SW480 (cell line): ENCODE measurements at places on chromosomes 11 and 22.

DNA sequence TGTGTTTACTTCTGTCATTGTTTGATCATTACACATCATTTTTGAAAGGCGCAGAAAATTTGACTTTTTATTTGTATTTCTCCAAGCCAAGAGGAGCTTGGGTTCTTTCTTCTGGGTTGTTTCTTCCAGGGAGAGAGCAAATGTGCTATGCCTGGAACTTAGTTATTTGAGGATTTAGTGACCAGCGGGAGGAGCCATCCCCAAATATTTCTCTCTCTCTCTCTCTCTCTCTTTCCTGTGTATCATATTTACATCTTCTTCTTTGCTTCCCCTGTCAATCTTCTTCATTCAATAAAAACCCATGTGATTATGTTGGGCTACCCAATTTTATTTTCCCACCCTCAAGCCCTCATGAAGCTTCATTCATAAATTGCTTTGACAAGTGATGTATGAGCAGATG, 534.5 kb downstream of the LRRC4C start:
- no peak for DNase-seq

DNA sequence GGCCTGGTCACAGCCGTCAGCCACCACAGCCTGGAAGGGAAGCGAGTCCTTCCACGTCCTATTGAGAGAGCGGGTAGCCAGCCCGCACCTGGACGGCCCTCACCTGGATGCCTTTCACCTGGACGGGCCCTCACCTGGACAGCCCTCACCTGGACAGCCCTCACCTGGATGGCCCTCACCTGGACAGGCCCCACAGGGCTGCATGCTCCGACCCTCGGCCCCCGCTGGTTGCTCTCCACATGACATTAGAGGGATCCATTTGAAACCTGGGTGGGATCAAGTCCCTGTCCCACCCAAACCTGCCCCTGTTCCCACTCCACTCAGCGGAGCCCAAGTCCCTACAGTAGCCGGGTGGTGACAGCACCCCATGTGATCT, 3.7 kb downstream of the C1QTNF6 start:
- DNase-seq, result no peak

DNA sequence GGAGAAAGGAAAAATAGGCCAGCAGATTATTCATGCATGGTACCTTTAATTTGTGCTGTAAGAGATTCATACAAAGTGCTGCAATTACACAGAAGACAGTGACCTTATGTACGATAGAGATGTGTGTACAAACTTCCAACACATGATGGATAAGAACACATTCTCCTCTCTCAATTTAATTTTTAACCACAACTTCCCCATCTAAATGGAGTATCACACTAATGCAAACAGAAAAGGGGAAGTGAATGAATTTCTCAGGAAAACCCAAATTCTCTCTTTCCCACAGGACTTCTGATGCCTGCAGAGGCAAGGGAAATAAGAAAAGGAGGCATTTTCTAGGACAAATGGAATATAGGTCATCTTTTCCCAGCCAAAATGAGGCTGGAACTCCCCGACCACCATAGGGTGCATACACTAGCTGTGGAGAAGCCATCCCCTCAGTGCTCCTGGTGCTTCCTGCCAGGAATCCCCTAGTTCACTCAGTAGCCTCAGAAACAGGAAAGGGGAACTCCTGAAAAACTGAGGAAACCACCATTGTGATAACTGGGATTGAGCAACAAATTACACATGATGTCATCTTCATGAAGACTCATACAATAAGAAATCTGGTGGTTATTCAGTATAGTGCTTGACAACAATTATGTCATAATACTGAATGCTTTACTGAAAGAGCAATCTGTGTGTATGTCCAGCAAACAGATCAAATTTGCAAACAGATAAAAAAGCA, 22.4 kb downstream of the MMP10 start:
- DNase-seq, result no peak

GRCh38 chr11:47278058-47278457, 8.1 kb downstream of the MADD start:
- no peak for DNase-seq

DNA sequence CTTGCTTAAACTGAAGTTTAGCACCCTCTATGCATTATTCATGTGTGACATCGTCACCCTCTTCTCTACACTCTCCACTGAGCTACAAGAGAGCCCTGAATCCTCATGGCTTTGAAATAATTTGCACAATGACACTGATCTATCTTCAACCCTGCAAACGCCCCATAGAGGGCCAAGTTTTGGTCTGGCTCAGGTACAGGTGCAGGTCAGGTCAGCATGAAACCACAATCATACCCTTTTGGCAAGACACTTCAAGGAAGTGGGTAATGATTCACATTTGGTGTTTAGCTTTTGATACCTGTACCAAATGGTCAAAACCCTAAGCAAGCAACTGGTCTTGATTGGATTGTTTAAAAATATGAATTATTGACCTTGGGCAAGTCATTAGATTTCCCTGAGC, 122.2 kb upstream of the CADM1 start:
- no peak for DNase-seq

- no peak for DNase-seq
Measured at GRCh38 chr11:12301379-12301778, 76.0 kb upstream of the PARVA start.

DNA sequence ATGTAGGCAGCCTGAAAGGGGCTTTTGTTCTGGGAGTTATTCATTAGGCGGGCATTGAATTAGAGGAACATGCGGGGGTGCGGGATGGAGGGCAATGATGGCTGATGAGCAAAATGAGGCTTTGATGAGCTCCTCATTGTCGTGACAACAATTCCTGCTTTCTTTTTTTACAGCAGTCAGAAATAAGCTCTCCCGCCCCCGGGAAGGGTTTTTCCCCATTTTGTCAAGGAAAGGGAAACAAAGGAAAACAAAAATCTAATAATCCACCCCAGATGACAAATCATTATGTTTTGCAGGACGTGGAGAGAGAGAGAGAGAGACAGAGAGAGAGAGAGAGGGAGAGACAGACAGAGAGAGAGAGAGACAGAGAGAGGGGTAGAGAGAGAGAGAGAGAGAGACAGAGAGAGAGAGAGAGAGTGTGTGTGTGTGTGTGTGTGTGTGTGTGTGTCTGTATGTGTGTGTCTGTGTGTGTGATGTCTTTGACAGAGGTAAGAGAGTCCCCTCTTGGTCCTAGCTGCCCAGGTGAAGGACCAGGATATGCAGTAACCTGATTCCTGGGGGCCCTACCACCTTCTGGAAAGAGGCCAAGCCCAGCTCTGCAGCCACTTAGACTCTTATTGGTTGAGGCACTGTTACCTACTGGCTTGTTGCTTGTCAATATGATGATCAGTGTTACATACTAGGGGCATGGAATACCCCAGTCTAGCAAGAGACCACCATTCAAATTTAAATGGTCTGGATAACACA, 46.7 kb upstream of the PARVA start:
- DNase-seq, result no peak

GRCh38 chr22:44247346-44247745, 65.4 kb downstream of the SHISAL1 start:
- no peak for DNase-seq

DNA sequence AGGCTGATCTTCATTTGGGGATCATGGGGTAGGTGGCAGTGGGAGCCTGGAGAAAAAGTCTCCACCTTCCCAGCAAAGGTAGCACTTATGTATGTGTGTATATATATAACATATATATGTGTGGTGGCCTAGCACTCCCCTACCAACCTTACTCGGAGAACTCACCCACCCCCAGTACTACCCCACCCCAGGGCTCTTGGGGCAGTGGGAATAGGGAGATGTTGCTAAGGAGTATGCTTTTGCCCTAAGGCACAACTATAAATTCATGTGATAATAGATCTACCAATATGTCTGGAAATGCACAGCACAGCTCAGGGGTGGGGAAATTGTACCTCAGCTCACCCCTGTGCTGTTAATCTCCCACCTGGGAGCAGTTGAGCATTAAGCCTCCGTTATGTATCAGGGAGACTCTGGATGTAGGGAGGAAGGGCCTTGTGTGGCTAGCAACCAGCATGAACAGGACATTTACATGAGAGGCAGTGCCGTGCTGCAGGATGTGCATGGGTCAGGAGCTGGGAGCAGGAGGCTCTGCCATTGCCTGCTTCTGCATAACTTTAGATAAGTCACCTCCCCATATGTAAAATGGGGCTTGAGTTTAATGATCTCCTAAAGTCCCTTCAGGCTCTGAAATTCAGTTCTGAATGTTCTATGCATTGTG, 57.3 kb downstream of the C11orf91 start:
- no peak for DNase-seq

DNA sequence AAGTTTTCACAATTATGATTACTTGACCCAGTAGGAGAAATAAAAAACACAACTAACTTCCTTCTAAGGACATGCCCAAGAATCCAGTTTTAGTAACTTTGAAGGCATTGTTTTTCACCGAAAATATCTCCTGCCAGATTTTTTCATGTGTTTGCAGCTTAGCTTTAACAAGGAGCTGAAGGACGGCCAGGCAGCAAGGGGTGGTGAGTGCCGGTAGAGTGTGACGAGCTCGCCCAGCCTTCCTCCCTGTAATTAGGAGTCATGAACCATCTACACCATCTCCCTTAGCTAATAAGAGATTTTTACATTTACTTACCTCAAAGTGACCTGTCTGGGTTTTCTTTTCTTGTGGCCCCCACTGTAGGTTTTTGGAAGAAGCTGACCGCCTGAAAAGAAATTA, 72.0 kb downstream of the BMAL1 start:
- no peak for DNase-seq

GRCh38 chr11:66412110-66412509, 8.7 kb upstream of the NPAS4 start:
- DNase-seq, result no peak

- no peak for DNase-seq
Measured at GRCh38 chr11:86577644-86578636, 94.5 kb downstream of the ME3 start.

DNA sequence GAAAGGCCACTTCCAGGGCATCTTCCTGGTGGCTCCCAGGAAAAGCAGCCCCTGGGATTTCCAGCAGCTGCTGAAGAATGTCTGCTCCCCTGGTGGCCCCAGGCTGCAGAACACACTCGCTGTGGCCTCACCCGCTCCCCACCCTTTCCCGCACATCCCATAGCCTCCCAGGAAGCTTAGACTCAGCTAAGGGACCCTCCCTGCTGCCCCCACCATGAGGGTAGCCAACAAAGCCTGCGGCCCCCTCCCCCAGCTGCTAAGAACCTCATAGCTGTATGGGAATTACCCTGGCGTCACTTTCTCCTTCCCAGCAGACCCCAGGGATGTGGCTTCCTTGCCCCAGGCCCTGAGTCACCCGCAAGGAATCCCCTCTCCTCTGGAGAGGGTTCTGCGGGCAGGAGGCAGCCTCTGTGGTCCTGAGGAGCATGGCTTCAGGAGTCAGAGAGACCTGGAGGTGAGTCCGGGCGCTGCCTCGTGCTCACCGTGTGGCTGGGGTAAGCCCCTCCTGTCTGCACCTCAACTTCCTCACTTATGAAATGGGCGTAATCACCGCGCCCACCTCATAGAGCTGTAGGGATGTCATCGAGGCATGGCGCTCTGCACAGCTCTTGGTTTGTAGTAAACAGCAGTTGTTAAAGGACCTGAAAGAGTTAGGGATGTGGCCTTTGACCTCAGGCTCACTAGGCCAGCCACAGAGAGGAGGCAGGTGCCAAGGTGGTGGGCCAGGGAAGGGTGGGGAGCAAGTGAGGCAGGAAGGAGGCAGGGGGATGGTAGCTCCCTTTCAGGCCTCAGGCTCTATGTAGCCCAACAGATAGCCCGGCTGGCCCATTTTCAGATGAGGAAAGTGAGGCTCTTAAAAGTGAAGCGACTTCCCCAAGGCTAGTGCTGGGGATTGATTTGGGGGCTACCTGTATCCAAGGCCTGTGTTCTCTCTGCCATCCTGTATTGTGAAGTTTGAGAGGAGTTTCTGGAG, 71.2 kb downstream of the LRRC32 start:
- DNase-seq, result no peak

DNA sequence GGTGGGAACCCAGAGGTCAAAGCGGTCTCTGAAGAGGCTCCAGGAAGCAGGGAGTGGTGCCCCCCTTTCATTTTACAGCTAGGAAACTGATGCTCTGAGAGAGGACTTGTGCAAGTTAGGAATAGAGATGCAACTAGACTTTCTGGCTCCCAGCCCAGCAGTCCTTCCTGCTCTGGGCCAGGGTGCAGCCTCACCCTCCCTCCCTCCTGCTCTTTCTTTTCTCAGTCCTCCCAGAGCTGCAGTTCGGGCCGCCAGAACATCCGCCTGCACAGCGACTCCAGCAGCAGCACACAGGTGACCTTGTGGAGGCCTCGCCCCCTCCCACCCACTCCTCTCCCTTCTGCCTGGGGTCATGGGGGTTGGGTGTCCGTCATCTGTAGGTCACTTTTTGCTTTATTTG, 51.5 kb downstream of the LHFPL7 start:
- DNase-seq, result no peak

DNA sequence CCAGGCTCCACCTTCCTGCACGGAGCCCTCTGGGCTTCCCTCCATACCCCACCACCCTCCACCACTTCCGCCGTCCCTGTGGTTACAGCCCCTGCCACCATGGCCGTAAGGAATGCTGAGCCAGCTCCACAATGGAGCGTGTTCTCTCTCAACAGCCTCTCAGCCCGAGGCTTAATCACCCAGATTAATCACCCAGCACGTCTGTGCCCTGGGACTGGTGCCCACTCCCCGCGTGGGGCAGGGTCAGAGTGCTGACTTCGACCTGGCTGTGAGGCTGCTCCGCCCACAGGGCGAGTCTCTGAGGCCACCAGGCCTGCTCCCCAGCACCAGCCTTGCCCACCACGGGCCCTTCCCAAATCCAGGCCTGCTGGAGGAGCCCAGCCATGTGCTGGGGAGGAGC, 4.0 kb upstream of the TH start:
- DNase-seq, result no peak

DNA sequence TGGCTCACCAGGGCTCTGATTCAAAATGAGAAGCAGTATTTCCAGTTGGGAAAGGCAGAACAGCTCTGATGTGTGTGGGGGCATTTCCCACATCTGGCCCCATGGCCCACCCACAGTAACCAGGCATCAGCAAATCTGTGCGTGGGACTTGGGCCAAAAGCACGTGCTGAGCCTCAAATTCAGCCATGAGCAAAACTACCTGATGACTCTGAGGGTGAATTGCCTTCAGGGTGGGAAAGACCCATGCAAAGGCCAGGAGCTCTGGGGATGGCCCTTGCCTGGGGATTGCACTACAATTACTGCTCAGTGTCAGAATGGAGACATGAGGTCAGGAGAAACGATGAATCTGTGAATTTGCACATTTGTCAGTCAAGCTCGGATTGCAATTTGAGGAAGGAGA, 20.9 kb downstream of the TP53AIP1 start:
- no peak for DNase-seq

- no peak for DNase-seq
Measured at GRCh38 chr11:63698976-63699733, 17.9 kb downstream of the RTN3 start.

DNA sequence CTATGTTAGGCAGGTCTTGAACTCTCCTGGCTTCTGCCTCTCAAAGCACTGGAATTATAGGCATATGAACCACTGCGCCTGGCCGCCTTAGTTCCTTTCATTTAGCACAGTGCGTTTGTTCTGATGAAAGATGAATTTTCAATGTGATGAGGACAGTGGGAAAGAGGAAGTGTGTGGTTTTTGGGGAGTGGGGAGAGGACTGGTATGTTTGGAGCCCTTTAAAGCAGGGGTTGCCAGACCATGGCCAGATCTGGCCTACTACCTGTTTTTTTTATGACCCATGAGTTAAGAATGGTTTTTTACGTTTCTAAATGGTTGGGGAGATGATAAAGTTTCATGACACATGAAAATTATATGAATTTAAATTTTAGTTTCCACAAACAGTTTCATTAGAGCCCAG, 12.5 kb downstream of the ATXN10 start:
- DNase-seq, result no peak

- no peak for DNase-seq
Measured at GRCh38 chr11:16792426-16792825, 54.0 kb downstream of the C11orf58 start.
